Effector memory CD4-positive, alpha-beta T cell (primary cell): ENCODE measurements at places on chromosomes 2 and 18.

GRCh38 chr2:140893685-140894084, 1237.1 kb downstream of the LRP1B start:
- no peak for DNase-seq

GRCh38 chr2:96546321-96546720, 9.8 kb downstream of the ARID5A start:
- DNase-seq: no peak

- no peak for DNase-seq
Measured at GRCh38 chr2:117293012-117293411, 521.5 kb upstream of the DDX18 start.

DNA sequence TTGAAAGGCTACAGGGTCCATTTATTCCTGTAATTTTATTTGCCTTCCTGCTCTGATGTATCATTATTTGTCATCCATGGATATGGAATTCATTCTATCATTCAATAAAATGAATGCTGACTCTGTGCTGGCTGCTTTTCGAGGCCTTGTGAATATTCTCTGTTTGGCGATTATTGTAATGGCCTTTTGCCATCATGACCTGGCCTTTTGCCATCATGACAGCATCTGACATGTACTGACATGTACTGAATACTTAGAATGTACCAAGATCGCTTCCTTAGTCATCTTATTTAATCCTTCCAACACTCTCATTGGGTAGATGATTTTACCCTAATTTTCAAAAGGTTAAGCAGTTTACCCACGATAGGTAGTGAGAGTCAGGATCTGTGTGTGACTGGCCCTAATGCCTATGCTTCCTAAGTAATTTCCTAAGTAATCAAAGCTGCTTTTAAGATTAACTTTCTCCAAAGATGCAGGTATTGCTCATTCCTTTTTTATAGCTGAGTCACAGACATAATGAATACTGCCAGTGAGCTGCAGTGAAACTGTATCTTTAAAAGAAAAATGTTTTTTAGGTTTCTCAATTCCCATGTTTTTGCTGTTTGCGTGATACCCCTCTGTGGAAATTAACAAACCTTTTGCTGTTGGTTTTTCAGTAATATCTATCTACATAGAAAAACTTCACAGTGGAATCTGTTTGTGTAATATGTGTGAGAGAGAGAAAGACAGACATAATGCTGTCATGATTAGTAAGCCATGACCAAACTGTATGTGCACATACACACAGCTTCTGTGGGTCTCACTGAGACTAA, 127.8 kb downstream of the CERS6 start:
- no peak for DNase-seq

DNA sequence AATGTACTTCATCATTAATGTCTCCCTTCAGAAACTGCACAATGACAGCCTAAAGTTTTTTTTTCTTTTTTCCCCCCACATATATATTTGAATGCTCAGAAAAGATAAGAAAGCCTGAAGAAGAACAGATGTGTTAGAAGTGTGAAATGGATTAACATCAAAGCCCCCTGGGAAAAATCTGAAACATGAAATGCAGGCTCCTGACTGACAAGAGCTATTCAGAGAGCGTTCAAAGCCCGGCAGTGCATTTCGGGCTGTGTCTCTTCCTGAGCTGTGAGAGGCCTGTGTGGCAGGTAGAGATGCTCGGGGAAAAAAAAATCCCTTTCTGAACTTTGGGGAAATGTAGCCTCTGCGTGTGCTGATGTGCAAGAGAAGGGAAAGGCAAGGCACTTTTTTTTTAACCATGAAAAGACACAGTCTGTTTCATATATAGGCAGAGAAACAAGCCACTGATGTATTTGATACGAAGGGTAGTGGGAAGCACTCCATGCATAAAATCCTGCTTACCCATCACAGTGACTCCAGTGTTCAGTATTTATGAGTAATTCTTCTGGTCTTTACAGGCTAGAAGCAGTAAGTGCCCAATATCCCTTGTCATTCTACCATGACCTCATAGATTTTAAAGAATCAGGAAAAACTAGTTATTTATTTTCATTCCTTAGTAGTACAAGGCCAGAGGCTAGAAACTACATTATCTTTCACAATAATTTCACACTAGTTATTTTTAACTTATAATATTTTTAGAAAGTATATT, 1574.2 kb upstream of the PIK3C3 start:
- DNase-seq: no peak

DNA sequence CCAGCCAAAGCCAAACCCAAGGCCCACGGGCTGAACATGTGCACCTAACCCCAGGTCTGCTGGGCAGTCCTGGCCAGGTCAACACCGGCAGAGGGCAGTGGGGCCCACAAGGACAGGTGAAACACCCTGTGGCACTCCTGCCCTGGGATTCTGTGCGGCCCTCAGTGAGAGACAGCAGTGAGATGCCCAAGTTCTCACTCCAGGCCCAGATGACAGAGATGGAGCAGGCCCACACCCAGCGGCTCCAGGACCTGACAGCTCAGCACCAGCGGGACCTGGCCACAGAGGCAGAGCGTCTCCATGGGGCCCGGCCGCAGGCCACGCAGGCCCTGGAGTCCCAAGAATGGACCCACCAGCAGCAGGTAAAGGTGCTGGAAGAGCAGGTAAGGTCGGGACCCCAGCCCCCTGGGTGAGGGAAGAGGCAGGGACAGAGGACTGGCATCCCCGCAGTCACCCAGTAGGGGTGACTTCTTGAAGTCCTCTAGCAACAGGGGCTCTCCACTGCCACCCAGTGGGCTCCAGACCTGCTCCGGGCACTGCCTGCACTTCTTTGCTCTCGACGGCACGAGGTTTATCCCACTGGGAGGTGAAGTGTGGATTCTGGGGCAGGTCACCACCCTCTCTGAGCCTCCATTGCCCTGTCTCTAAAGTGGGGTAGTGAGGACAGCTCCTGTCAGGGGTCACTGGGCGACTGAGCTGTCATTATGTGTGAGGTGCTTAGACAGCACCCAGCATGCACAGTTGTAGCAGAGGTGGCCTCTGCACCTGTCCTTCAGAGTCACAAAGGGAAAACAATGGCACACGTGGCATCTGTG, 8.8 kb upstream of the SNED1 start:
- DNase-seq: no peak

DNA sequence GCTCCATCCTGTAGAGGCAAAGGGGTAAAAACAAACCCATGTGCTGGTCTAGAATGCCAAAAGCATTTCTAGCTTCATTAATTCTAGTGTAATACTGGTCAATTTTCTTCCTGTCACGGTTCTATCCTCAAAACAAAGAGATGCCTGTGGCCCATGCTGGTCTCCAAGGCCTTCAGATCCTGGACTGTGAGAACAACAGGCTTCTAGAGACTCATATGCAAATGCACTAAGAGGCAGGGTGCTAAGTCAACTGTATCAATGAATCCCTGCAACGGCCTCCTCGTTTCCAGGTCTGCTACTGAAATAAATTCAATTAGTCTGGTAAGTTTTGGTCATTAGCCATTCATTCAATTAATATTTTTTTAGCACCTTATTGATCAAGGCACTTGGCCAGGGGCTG, 4.0 kb downstream of the IFT172 start:
- no peak for DNase-seq

DNA sequence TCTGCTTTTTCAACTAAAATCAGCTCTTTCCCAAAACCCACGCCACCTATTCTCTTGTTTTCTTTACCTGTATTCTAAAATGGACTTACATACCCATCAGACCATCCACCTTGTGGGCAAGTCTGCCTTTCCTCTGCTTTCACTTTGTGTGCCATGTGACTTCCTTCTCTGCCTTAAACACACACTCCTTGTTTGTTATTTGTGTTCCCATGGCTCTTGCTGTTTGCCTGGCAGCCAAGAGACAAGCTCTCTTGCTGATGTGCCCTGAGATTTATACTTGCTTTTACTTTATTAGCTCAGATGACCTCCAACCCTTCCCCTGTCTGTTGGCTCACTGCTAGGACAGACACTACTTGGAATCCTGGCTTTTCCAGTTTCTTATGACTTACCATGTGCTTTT, 309.7 kb upstream of the LRRTM4 start:
- no peak for DNase-seq

DNA sequence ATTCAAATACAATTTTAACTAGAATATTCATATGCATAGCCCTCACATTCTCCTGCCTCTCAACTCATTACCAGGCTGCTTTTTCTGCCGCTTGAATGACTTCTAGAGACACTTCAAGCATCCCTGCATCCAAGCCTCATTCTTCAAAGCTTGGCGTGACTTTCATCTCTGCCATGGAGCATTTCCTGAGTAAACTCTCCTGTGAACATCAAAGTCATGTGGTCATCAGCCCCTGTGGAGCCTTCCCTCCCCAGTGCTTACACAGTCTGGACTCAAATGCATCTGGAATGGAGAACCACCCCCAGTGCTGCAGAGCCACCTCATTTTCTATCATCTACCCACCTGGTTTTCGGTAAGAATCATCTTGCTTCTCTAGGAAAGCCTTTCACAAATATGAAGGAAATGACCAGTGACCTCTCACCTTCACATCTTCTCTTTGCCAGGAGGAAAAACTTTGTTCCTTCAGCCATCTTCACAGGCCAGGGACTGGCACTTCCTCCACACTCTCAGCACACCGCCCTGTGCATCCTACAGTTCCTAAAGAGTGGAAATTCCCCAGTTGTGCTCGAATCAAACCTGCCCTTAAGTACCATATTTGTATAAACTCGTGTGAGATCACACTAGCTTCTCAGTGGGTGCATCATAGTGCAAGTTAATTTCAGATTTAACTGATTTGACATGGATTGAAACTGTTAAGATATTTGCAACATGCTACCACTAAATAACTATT, 116.4 kb downstream of the COL6A3 start:
- DNase-seq: no peak

GRCh38 chr2:190746971-190747761, 98.3 kb downstream of the NAB1 start:
- DNase-seq: no peak
